Activated CD8-positive, alpha-beta memory T cell treated with anti-CD3 and anti-CD28 coated beads for 1 hour (primary cell): ENCODE measurements at places on chromosomes 13 and 19.
A peak's percentile ranks its signal among the peaks of the same experiment; 100 is the strongest.

DNA sequence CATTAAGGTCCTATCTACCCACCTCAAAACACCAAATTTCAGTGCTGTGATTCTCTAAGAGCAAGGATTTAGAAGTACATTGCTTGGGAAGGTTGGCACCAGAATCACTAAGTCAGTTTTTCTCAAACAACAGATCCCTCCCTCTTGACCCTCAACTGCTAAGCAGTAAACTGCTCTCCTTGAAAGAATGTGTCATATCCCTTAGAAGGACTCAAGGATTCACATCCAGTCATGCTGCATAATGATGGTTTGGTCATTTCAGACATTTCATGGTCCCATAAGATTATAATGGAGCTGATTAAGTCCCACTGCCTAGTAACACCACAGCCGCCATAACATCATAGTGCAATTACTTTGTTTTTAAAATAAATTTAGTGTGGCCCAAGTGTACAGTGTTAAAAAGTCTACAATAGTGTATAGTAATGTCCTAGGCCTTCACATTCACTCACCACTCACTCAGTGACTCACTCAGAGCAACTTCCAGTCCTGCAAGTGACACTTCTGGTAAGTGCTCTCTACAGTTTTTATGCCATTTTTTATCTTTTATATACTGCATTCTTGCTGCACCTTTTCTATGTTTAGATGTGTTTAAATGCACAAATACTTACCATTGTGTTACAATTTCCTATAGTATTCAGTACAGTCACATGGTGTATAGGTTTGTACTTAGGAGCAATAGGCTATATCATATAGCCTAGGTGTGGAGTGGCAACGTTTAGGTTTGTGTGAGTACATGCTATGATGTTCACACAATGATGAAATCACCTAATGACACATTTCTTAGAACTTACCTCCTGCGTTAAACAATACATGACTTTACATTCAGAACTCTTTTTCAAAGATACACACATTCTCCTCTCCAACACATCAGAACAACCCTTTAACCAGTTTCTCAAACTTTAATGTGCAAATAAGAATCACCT, 15.7 kb upstream of the CCDC169 start:
- no peak for DNase-seq

DNA sequence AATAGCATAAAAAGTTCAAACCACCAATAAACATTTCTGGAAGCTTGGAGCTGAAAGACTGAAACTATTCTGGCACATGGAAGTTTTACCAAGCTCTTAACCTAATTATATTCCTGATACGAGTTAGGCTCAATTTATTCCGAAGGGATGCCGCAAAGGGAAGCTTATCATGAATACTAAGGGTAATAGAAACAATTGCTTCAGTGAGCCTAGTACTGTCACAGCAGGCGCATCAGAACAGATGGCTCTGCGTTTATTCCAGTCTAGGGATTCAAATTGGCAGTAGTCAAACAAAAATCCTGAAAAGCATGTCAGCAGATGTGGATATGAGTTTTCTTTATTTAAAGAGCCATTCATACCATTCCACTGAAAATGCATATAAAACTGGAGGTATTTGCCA, 779.5 kb downstream of the GPC5 start:
- DNase-seq = no peak

GRCh38 chr19:49985871-49986270, 24.9 kb upstream of the SIGLEC11 start:
- DNase-seq = no peak

GRCh38 chr13:101739382-101740178, 287.1 kb downstream of the ITGBL1 start:
- DNase-seq = no peak

DNA sequence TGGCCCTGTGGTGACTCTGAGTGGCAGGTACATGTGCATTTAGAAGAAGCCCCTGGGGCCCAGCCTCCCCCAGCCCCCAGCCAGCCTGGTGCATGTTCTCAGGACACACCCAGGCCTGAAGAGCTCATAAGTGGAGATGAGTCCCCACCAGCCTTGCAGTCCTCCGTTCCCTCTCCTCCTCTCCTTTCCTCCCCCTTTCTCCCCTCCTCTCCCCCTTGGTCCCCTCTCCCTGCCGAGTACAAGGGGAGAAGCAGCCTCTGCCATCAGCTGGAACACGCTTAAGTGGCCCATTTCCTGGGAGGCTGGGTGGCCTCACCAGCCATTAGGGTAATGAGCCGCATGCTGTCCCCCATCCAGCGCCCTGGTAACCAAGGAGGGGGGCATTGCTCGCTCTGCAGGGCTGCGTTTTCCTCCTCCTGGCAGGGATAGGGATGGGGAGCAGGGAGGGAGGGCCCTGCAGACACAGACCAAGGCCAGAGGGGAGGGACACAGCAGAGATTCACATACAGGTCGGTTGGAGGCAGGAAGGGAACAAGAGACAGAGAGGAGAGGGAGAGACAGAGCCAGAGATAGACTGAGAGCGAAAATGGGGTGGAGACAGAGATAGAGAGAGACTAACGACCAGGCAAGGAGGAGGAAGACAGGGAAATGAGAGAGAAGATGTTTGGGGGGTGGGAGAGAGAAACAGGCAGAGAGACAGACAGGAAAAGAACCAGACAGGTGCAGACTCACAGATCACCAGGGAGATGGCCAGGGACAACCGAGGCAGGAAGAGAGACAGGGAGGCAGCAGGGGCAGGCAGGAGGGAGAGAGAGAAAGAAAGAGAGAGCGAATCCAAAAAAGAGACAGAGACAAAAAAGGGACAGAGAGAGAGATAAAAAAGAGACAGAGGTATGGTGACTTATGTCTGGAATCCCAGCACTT, 19.3 kb upstream of the DPP9 start:
- DNase-seq = no peak

DNA sequence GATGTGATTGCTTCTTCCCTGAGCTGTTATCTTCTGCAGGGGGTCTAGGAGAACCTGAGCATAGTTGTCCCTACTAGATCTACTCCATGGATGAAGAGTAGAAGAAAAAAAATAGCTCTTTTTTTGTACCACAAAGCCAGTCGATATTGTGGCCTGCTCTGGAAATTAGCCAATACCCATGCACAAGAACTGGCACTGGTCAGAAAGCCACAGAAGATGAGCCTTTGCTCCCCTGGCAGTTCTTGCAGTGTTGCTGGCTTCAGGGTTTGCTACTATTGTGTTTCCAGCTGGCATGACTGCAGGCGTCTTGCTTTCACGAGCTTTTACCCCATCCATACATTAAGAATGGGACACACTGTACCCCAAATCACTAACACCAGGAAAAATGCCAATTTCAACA, 547.7 kb upstream of the KLF12 start:
- DNase-seq = no peak

DNA sequence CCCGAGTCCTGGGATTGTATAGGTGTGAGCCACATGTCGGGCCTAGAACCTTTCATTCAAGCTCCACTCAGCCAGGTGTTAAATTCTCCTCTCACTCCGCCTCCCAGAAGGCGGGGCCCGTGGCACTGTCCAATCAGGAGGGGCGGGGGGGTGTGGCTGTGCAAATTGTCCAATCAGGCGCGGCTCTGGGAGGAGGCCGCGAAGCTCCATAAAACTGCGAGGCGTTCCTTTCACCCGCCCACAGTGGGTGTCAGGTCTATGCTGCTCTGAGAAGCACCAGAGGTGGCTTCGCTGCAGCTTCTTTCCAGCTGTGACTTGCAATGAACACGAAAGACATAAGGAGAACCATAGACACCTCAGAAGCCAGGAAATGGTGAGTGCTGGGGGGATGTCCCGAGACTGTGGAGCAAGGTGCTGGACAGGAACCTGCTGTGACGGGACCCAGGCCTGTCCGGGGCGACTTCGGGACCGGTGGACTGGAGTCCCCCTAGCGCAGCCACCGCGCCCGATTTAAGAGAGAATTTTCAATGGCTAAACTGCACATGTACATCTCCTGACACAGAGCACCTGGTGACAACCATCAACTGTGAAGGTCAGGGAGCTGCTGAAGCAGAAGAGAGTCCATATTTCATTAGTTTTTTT, 3.0 kb upstream of the ZNF136 start:
- no peak for DNase-seq

GRCh38 chr13:22055259-22055658, 384.4 kb downstream of the FGF9 start:
- DNase-seq = no peak

- no peak for DNase-seq
Measured at GRCh38 chr19:2468596-2468995, 7.3 kb upstream of the GADD45B start.

DNA sequence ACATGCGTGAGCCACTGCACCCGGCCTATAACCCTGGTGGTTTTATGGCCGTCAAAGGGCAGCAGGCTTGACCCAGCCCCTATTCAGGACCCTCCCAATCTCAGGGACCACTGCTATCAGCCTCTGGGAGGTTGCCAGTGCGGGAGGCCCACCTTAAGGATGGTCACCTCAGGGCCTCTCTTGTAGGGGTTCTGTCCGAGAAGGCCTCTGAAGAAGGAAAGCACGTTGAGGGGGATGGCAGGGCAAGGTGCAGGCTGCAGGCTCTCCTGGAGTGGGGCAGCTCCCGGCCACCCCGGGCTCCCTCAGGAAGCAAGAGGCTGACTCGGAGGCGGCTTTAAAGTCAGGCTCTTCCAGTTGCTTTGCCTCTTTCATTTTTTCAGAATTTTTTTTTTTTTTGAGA, 6.0 kb upstream of the GRTP1 start:
- DNase-seq = no peak

- DNase-seq = no peak
Measured at GRCh38 chr19:10543059-10543419, 665 bp upstream of the ATG4D start.

DNA sequence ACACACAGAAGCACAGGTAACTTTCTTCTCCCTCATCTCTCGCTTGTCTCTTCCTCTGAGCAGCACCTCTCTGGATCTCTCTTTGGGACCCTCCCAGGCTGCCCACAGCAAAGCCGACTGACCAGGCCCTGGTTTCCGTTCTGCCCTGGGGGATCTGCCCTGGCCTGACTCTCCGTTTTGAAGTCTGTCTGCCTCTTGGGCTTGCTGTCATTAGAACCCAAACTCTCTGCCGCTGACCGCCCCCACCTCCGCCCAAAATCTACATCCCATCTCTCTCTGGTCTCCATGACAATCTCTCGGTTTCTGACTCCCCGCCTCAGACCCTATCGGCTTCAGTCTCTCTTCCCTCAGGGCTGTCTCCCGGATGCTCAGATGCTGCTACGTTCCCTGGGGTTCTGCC, 6.9 kb downstream of the KCNC3 start:
- DNase-seq = no peak

DNA sequence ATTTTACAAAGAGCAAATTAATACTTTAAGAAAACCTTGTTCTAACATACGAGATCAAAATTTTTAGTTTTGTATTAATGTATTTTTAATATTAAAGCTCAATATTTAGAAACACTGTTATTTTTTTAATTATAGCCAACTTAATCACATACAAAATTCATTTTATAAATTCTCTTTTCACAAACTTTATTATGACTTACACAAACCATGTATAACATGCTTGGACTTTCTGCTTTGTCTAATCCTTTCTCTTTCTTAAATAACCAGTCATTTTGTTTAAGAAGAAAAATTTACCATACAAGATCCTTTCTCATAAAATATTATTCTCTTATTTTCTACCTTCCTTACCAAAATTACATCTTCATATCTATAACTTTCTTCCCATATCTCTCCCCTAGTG, 62.2 kb downstream of the CYSLTR2 start:
- DNase-seq = no peak

GRCh38 chr19:1811942-1812425, at the start of gene ATP8B3:
ATP8B3 (minus strand) TSS chr19:1812276; CDS start chr19:1811736, 540 bp downstream.
- peak; percentile 4 for DNase-seq

- DNase-seq = no peak
Measured at GRCh38 chr19:15318241-15318691, 14.1 kb downstream of the BRD4 start.

- DNase-seq = no peak
Measured at GRCh38 chr13:41791056-41791455, 169.9 kb downstream of the VWA8 start.

GRCh38 chr19:56710437-56710836, 38.9 kb upstream of the ZNF835 start:
- no peak for DNase-seq
